Activated naive CD4-positive, alpha-beta T cell treated with anti-CD3 and anti-CD28 coated beads, Interleukin-2, amount 10 ng/mL, durations not matched to agents 7 days and 5 days (primary cell): ENCODE measurements at places on chromosomes 1 and 21.
A peak's percentile ranks its signal among the peaks of the same experiment; 100 is the strongest.

DNA sequence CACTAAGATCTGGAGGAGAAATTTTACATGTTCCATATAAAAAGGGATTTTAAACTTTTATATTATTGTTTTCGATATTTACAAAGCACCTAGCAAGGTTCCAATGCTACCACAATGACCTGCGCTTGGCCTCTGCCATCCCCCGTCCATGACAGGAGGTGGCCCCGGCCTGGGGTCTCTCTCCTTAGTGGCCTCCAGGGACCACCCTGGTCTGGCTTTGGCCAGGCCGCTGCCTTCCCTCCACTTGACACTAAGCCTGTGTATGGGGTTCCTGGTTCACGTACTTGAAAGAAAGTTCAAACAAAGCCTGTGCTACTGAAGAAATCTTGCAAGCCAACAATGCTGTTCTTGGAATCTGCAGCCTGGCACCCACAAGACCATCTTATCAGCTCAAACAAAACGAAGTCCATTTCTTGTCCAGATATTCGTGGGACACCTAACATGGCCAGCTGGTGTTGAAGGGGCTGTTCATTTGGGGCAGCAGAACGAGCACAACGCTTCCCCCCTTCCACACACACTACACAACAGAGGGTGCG lies 12.8 kb downstream of the PRDM15 start:
- no peak for DNase-seq

GRCh38 chr1:62250126-62250726 lies 55.6 kb downstream of the L1TD1 start:
- no peak for DNase-seq

DNA sequence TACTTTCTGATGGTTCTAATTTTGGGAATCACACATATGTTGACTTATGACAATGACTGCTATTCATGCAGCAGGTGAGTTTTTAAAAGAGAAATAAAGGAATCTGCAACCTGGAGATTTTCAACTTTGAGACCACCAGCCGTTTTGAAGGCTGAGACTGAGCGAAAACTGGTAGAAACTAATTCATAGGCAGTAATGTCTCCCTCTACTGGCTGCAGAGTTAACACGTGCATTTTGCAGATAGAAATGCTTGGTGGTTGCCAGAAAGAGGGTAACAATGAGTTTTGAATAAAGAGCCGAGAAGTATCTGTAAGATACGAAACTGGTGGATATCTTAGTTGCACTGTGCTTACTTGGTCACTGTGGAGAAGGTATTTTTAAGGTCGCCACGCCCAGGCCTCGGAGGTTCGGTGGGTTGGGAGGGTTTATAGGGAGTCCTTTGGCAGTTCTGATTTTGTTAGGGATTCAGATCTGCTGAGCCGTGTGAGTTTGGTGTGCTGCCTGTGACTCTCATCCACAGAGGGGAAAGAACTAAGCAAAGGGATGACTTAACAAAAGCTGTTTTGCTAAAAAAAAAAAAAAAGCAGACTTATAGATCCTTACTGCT lies 83.0 kb downstream of the RYR2 start:
- DNase-seq: no peak

DNA sequence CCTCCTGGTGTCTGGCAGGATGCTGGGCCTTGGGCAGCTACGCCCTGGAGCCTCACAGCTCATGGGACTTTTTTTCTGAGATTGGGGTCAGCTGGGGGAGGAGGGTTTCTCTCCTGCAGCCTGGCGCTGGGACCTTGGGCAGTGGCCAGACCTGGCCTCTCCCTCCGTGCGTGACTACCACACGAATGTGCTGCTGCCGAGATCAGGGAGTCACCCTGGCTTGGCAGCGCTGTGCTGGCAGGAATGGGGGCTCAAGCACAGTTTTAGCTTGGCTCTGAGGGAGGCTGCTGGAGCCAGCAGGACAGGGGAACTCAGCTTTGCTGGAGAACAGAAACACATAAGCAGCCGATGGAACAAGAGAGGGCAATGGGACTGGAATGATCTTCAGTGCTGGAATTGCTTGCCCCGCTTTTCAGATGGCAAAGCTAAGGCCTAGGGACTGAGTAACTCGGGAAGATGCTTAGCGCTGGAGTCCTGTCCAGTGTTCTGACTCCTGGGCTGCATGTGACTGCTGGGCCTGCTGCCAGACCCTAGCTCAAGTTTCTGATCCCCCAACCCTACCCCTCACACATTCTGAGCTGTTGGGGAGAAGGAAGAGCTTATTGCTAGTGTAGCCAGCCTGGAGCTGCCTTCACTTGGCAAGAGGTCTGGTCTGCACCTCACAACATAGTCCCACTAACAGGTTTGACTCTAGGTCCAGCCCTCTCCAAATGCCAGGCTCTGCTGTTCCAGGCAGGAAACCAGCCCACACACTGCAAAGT lies 69.9 kb downstream of the NAV1 start:
- DNase-seq: no peak

DNA sequence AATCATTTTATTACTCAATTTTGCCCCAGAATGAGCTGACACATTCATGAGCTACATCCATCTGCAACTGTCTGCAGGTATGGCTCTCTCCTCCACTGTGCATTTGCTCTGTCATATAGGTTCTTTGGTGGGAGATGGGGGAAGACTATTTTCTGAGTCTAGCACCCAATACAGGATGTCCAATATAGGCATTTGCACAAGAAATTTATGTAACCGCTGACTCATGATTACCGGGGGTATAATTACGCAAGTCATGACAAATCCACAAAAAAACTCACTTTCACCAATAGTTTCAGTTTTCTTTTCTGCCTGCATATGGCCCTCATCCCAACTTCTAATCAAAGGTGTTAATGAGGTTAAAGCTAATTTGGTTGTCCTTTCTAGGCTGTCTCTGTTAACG lies 17.5 kb upstream of the VSIG8 start:
- no peak for DNase-seq

GRCh38 chr1:227893300-227893948 lies 54.3 kb downstream of the WNT9A start:
- DNase-seq: peak; percentile 19

DNA sequence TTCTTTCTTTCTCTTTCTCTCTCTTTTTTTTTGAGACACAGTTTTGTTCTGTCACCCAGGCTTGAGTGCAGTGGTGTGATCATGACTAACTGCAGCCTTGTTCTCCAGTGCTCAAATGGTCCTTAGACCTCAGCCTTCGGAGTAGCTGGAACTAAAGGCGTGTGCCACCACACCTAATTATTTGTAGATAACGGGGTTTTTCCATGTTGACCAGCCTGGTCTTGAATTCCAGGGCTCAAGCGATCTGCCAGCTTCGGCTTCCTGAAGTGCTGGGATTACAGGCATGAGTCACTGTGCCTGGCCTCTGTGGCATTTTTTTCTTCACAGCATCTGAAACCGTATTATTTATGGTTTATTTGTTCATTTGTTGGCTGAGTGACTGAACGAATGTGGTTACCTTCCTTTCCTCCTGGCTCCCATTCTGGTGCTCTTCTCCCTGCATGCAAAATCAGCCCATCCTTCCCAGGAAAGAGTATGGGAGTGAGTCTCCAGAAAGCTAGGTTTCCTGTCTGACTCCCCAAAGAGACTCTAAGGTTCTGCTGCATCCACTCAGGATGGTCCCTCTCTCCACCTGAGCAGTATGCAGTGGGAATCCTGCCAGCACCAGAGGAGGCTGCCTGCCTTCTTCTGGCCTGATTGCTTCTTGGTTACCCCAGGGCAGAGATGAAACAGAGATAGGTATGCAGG lies 155.0 kb upstream of the BEND5 start:
- DNase-seq: no peak

DNA sequence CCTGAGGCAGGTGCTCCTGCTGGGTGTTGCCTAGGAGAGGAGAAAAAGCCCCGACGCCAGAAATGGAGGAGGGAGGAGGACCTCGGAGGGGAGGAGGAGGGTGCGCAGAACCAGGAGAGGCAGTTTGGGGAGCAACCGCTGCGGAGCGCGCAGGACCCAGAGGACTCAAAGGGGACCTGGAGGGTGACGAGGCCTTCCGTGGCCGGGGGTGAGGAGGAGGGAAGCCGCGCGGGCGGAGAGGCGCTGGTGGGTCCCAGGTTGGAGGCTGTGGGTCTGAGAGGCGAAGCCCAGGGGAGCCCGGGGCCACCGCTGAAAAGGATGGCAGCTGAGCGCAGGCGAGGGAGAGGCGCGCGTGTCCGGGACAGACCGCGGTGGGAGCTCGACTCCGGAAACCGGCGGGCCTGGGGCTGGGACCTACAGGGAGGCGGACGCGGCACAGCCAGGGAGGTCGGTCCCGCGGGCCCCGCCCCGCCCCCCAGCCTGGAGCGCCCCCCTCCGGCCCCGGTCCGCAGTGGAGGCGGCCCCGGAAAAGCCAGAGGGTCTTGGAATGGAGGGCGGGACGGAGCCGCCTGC lies 15.1 kb downstream of the RNF223 start:
- DNase-seq: peak; percentile 76

DNA sequence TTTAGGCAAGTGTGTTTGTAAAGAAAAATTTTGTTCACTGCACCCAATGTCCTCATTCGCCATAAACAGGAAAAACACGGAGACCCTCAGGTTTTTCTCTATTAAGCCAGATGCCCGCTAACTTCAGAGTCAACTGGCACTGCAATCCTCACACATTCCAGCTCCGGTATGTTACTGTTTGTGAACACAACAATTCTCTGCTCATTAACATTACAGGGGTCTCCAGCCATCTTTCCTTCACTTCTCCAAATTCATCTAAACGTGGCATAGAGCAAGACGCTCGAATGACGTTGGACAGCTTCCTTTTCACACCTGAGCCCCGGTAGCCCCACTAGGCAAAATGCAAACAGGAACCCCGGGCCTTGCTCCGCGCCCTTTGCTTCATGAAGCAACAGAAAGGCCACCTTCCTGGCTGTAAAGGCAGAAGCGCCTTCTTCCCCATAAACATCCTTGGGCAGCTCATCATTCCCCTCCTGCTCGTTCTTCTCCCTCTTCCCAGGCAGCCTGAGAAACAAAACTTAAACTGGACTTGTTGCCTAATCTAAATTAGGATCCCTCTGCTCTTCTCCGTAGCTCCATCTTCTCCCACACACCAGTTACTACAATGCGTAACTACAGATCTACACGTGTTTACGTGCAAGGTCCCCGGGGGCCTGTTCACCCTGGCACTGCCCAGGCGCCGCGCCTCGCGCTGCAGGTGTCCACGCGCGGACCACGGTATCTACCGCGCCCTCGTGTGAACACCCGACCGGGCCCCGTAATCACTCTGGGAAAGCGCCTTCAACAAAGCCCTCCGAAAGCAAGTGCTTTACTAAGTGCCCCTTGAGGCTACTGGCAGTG lies 1.2 kb downstream of the LBR start:
- peak; percentile 64 for DNase-seq

- no peak for DNase-seq
These were observed 19.1 kb downstream of the ZCCHC17 start for GRCh38 chr1:31315902-31316301.

DNA sequence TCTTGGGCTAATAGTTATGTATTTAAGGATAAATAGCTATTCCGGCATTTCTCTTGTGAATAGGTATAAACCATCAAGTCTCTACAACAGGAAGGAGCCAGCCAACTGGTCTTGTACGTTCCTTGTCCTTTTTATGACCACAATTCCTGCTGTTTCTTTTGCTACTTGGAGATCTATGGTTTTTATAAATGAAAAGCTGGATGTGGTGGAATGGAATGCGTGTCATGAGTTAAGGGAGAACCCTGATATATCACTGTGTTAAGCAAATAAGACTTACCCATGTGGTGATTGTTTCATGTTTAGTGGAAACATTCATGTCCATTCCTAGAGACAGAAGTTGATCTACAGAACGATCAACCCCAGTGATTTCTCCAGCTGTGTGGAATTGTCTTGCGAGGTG lies 282.1 kb downstream of the RPS6KC1 start:
- no peak for DNase-seq

DNA sequence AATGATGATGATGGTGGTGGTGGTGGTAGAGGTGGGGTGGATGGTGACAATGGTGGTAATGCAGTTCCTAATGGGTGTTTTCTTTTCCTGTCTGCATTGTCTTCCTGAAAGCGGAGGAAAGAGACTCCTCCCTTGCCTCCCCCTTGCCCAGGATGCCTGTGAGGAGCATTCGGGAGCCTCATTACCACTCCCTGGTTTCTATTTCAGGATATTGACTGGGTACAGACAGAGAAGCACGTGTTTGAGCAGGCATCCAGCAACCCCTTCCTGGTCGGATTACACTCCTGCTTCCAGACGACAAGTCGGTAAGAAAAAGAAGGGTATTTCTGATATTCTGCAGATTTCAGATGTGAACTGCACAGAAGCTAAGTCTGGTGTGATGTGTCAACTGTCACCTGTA lies 38.8 kb downstream of the FAAP20 start:
- DNase-seq: no peak

GRCh38 chr1:45065083-45065482 lies 53.0 kb downstream of the UROD start:
- no peak for DNase-seq

DNA sequence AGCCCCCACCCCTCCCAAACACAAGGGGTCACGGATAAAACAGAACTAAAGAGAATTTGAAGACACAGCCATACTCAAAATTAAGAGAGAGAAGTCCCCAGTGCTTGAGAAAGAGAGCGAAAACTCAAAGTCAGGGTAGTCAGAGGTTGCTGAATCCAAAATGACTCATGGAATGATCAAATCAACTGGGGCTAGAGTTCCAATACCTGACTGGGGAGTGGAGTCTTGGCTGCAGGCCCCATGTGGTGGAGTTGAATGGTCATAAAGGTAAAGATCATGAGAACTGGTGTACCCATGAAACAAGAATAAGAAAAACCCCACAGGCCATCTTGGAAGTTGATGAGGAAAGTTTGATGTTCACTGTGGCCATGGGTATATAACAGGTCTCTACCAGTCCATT lies 84.5 kb upstream of the LRRN2 start:
- DNase-seq: no peak

- DNase-seq: no peak
These were observed 165.0 kb upstream of the KCTD3 start for GRCh38 chr1:215402147-215402546.

DNA sequence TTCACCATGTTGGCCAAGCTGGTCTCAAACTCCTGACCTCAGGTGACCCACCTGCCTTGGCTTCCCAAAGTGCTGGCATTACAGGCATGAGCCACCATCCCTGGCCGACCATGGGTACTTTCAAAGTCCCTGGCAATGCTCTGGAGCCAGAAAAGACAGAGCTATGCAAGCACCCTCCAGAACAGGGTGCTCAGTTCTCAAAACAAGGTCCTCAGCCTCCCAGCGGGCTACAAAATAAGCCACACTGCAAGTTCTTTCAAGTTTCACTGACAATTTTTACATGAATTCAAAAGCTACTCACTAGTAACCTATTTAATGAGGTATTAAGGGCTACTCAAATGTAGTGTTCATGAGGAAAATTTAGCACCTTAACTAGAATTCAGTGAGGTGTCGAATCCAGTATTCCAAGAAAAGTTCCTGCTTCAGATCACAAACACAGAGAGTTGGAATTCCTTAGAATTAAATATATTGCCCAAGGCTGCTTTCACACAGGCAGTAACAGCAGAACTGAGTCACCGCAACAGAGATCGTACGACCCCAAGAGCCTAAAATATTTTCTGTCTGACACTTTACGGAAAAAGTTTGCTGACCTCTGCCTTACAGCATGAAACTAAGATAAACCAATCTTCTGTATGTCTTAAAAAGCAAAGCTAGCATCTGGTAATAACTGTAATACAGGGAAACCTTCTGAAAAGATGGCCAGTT lies 60.7 kb downstream of the HSF2BP start:
- DNase-seq: no peak
